ENCODE measurements at places on chromosomes 3 and 15. TPM values are rescaled to one million over a fixed set of nuclear protein-coding genes. Genes with fewer than 3 reads are reported as not detected.

The ITPKA gene
- 3.5 TPM for total RNA-seq

The STRA6 gene
- not detected for total RNA-seq

The FOXL2 gene
- not detected for total RNA-seq

The PRSS50 gene
- total RNA-seq, result not detected

The FBXL2 gene
- not detected for total RNA-seq

The C3orf49 gene
- total RNA-seq, result not detected
